ENCODE measurements at places on chromosomes 13 and 19.

DNA sequence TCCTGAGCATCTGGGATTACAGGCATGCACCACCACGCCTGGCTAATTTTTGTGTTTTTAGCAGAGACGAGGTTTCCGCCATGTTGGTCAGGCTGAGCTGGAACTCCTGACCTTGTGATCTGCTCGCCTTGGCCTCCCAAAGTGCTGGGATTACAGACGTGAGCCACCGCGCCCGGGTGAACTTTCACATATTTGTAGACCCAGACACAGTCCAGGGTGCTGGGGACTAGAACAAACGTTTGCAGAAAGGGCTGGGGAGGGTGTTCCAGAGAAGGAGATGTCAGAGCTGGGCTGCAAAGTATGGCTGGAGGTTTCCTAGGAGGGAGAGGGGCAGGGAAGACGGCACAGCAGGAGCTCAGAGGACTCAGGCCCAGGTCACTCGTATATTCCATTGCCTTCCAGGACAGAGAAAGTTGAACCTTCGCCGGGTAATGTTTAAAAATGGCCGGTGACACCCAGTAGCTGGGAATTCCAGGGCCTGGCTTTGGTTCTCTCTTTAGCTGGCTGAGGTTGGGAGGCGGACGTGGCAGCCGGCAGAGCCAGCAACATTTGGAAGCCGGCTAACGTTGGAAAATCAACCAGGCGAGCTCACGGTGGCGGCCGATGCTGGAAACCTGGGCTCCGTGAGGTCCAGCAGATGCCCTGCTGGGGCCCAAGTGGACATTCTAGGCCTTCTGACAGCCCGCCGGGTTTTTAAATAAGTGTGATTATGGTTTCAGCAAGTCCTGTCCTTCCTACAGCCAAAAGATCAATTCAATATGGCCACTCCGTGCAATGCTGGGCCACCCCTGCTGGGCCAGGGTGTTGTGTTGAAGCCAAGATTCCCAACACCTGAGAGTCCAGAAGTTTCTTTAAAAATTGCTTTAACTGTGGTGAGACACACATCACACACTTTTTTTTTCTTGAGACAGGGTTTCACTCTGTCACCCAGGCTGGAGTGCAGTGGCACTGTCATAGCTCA lies 41.5 kb downstream of the NFIC start:
- DNase-seq: no peak

DNA sequence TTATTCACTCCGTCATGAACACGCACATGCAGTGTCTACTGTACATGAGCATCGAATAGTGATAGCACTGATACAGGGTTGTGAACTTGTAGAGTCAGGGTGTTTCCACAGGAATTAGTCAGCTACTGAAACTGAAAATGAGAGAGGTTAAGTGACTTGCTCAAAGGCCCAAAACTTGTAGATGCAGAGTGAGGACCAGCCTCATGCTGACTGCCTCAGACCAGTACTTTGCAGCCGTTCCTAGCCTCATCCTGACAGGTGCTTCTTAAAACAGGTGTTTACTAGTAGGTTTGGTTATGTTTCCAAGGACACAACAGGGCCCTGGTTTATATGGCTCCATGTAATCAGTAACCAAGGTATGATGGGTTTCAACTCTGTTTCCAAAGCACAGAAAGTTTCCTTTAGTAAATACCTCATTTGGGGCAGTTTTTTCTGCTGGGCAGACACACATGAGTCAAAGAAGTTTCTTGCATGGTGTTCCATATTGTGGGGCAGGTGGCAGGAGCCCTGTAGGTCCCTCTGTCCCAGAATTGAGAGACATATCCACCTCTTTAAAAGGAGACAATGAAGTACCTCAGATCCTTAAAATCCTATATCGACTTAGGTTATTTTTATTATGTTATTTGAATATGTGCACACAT lies 16.0 kb downstream of the FGF9 start:
- DNase-seq: no peak

- no peak for DNase-seq
These were observed 67.5 kb upstream of the POSTN start for GRCh38 chr13:37666036-37666435.

GRCh38 chr13:92575777-92576176 lies 650.8 kb upstream of the GPC6 start:
- DNase-seq: no peak

DNA sequence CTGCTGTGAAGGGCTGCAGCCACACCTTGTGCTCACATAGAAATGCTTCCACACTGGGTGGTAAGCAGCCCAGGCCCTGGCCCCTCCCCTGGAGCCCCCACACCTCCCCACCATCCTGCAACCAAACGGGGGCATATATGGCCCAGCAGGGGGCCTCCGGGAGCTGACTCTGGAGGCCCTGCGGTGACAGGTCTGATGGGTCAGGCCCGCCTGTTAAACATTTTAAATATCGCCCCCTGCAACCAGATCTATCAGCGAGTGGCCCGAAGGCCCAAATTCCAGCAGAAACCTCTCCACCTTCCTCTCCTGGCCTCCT lies 48.0 kb upstream of the KATNAL1 start:
- DNase-seq: no peak

GRCh38 chr13:30022796-30023195 lies 172.4 kb upstream of the UBL3 start:
- no peak for DNase-seq

GRCh38 chr13:106133025-106133424 lies 402.4 kb downstream of the EFNB2 start:
- DNase-seq: no peak

- DNase-seq: no peak
These were observed 7.4 kb downstream of the ZNF564 start for GRCh38 chr19:12543855-12544254.

DNA sequence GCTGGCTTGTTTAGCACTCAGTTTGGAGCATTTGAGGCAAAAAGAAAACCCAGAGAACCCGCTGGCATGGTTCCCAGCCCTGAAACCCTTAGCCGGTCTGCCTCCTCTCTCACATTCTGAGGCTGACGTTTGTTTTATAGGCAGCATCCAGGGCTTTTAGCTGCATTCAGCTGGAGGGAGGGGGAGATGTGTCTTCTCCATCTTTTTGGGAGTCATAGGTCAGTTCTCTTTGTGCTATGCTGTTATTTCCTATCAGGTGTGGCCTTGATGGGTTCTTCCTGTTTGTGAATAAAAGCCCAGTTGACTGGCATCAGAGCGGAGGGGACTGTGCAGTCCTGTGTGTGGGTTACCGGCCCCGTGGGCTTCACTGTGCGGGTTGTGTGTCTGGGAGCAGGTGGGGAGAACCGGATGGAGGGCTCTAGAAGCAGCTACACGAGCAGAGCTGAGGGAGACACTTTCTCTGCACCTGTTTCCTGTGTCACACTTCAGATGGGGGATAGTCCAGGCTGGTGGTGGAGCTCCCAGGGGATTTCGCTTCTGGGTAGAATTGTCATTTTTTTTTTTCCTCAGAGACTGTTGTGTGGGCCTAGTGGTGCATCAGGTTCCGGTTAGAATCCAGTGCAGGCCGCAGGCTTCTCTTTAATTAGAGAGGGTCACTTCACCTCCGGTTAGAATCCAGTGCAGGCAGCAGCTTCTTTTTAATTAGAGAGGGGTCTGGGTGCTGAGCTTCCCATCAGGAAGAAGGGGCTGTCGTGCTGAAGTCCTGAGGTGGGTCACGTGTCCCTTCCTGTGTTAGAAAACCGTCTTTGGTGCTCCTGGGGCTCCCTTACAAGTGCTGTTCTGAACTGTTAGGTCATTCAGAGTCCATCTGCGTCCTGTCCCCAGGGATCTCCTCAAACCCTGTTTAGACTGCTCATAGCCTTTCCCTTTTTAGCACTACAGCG lies 69.6 kb downstream of the ARHGEF7 start:
- DNase-seq: peak; percentile 29

DNA sequence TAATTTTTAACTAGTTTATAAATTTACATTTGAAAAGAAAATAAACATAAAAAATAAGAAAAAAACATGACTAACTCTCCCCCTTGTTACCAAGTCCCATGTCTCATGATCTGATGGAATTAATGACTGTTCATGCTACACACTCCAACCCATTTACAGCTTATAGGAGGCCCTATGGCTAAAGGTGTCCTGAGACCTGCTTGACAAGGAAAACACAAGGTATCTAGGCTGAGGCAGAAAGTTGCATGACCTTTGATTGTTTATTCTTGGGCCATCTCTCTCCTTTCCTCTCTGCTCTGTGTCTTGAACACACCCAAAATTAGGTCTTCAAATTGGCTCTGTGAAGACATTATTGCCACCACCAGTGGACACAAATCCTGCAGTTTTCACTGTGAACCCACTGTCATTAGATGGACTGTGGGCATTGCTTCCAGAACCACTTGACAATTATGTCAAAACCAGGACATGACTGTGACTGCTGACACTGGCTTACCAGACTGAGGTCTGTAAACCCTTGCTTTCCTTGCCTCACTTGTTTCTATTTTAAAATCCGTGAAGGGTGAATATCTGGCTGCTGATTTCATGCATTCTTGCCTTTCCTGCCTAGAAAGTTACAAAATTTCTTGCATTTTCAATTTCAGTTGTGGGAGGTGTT lies 386.5 kb upstream of the SPRY2 start:
- DNase-seq: no peak

DNA sequence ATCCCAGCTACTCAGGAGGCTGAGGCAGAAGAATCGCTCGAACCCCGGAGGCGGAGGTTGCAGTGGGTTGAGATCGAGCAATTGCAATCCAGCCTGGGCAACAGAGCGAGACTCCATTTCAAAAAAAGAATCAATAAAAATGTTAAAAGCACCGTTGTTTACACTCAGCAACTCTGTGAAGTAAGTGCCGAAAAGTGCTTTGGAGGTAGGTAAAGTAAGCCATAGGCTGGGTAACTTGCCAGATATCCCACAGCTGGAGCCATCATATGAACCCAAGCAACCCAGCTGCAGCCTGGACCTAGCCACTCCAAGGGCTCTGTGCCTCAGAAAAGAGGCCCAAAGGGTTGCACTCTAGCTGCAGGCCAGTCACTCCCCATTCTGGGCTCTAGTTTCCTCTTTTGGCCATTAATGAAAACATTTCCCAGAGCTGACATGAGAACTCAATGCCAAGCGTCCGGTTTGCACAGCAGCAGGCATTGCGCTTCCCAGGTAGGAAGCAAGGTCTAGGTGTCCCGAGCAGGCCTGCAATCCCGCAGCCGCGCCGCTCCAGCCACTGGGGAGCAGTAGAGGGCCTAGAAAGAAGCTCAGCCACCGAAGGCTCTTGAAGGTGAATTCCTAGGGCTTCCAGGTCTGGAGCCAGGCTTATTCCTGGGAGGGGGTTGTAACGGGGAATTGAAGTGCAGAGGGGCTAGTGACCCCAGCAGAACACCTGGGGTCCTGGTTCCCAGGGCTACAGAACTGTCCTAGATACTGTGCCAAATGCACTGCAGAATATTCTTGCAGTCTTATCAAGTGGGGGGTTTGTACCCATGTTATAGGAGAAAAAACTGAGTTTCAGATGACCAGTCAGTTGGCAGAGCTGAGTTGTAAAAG lies 4.1 kb upstream of the CD79A start:
- peak; percentile 49 for DNase-seq

DNA sequence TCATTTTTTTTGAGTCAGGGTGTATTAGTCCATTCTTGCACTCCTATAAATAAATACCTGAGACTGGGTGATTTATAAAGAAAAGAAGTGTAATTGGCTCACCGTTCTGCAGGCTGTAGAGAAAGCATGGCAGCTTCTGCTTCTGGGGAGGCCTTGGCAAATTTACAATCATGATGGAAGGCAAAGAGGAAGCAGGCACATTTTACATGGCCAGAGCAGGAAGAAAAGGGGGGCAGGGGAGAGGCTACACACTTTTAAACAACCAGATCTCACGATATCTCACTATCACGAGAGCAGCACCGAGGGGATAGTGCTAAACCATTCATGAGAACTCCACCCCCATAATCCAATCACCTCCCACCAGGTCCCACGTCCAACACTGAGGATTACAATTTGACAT lies 44.5 kb upstream of the MIR17HG start:
- DNase-seq: no peak

DNA sequence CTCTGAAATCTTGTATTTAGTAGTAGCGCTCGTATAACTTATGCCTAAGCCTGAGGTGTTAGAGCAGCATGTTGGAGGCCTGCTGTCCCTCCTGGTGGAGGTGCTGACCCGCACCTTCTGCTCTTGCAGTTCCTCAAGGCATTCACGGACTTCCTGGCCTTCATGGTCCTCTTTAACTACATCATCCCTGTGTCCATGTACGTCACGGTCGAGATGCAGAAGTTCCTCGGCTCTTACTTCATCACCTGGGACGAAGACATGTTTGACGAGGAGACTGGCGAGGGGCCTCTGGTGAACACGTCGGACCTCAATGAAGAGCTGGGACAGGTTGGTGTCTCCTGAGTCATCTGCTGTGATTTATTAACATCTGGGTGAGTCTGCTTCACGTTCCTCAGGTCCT lies 136.7 kb downstream of the ATP11A start:
- DNase-seq: no peak

GRCh38 chr19:34508540-34508939 lies 27.0 kb downstream of the WTIP start:
- DNase-seq: no peak

DNA sequence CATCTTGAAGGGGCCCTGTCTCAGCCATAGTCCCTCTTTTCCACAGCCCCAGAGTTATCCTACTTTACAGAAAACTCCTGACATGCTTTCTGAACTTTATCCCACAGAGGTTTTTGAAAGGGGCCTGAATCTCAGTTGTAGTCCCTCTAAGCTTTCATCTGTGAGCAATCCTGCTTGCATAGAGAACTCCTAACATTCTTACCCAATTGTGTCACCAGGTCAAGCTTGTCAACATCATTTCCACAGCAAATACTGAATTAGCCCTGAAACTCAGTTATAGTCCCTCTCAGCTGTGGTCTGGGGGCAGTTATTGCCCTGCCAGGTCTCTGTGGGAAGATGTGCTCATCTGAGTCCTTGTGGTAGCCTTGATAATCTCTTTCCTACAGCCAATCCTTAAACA lies 2190.3 kb upstream of the PCDH20 start:
- DNase-seq: no peak

DNA sequence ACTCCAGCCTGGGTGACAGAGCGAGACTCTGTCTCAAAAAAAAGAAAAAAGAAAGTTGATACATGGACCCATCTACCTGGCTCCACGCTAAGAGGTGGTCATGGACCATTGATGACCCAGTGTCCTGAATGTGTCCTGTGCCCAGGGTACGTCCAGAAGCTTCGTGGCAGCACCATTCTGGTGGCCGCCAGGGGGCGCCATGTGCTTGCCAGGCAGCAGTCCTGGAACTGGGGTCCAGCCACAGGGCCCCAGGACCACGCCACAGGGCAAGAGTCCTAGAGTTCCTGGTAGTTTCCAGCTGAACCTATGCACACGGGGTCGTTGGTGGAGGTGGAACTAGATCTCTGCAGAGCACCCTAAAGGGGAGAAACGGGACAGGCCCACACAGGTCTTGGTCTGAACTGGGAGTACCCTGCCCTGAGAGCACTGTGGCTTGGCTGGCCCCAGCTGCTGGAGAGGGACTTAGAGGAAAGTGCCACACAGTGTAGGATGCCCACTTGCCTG lies 19.9 kb upstream of the FBXO27 start:
- peak; percentile 52 for DNase-seq

GRCh38 chr13:51958217-51958547 lies 53.1 kb downstream of the ATP7B start:
- DNase-seq: no peak

- DNase-seq: no peak
These were observed 224.4 kb upstream of the RXFP2 start for GRCh38 chr13:31514932-31515331.
